CD8-positive, alpha-beta memory T cell (primary cell): ENCODE measurements at places on chromosomes 16 and 17.

DNA sequence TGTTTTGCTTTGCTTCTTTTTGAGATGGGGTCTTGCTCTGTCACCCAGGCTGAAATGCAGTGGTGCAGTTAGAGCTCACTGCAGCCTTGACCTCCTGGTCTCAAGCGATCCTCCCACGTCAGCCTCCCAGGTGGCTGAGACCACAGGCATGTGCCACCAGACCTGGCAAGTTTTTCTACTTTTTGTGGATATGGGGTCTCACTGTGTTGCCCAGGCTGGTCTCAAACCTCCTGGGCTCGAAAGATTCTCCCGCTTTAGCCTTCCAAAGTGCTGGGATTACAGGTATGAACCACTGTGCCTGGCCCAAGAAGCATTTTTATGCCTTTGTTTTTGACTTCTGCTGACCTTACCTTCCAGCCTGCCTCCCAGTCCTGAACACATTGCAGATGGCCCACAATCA lies 10.1 kb downstream of the DNAAF1 start:
- DNase-seq, result no peak

DNA sequence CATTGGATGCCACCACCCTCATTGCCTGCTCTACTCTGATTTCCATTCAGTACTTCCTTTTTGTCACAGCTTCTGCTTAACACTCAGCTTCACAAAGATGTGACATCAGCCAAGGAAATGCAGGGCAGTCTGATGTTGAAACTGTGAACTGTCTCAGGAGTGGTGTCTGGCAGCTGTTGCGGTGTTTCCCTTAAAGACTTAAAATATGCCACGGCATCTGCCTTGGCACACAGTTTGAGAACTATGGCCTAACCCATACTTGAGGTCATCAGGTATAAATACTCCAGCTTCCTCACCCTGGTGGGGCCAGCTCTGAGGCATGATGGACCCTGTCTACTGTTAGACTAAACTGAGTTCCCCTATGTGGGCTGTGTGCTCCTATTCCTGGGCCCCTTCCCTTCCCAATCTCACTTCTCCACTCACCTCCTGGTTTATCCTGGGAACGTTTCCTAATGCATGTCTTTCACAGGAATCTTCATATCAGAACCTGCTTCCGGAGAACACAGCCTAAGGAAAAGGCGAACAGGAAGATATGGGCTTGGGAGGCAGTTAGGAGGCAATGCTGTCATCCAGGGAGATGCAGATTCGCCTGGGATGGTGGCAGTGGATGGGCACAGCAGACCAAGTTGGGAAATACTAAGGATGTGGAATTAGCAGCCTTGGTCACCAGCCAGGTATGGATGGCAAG lies 96.5 kb downstream of the WSCD1 start:
- no peak for DNase-seq

- no peak for DNase-seq
Measured at GRCh38 chr17:81398832-81399411, 3.7 kb downstream of the BAHCC1 start.

GRCh38 chr17:58153046-58153445 lies 4.9 kb downstream of the OR4D1 start:
- DNase-seq, result peak; percentile 78

GRCh38 chr16:56116577-56116964 lies 74.7 kb upstream of the GNAO1 start:
- DNase-seq, result no peak

DNA sequence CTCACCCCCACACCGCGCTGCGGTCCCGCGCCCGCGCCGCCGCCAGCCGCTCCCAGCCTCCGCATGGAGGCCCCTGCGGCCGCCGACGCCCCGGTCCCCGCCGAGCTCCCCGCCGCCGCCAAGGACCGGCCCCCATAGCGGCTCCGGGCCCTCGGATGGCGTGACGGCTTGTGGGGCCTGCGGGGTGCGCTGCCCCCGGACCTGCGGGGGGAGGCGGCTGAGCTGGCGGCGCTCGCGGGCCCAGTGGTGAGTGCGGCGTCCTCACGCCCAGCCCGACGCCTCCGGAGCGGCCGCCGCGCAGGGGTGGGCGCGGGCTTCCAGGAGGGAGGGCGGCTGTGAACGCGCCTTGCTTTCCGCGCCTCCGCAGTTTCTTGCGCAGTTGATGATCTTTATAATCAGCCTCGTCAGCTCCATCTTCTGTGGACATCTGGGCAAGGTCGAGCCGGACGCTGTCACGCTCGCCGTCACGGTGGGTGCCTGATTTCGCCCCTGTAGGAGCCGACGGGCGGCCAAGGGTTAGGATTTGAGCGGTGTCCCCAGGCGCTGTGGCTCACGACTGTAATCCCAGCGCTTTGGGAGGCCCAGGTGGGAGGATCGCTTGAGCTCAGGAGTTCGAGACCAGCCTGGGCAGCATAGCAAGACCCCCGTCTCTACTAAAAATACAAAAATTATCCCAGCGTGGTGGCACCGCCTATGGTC lies 46.4 kb downstream of the SLC47A1 start:
- DNase-seq, result no peak

GRCh38 chr17:78573955-78574354 lies 3.2 kb downstream of the DNAH17 start:
- DNase-seq, result no peak
